ENCODE measurements at places on chromosomes 3 and 15.

DNA sequence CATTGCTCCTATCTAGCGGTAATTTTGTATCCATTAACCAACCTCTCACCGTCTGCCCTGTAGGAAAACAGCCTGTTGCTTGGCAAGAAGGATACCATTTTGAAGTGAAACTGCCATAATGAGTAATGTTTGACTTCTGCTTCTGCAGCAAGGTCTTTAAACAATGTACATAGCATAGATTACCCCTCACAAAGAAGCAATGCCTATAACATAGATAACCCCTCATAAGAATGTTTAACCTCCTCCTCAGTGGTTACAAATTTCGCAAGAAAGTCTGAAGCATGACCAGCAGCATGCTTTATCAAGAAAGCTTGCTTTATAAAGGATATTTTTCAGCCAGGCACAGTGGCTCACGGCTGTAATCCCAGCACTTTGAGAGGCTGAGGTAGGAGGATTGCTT is 61.2 kb upstream of the MFGE8 start:
- DNase-seq, result no peak

DNA sequence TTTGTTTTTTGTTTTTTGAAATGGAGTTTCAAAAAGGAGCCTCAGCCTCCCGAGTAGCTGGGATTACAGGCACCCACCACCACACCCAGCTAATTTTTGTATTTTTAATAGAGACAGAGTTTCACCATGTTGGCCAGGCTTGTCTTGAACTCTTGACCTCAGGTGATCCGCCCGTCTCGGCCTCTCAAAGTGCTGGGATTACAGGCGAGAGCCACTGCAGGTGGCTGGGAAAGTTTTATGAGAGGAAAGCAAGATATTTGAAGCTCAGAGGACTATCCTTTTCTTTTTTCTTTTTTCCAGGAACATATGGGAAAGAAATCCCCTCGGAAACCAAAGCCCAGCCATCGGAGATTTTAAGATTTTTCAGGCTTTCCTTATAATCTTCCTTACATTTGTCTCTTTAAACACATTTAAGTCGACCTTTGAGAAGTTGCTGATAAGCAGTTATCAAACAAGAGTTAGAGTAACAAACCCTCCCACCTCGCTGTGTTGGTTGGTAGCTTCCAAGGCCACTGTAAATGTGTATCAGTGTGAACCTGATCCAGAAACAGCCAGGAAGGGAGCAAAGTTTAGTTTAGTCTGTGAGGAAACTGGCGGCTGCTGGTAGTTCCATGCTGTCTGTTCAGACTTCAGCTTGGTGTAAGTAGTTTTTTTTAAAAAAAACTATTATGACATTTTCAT is 34.5 kb upstream of the MAP3K13 start:
- no peak for DNase-seq

DNA sequence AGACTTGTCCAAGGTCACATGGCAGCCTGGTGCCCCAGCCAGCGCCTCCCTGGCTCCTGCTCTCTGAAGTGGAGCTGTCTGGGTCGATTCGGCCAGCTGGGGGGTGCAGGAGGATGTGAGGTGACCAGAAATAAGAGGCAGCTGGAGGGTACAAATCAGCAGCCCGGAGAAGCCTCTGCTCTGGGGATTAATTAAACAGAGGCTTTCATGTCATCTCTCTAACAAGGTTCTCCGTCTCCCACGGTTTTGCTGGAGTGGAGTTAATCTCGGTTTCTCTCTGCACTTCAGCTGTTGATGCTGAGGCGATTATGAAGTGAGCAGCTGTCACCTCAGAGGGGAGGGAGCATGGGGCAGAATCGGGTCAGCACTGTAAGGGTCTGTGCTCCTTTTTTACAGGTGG is 236.8 kb downstream of the TLE3 start:
- no peak for DNase-seq

GRCh38 chr3:132637590-132637989 is 22.0 kb downstream of the ACAD11 start:
- DNase-seq, result no peak

DNA sequence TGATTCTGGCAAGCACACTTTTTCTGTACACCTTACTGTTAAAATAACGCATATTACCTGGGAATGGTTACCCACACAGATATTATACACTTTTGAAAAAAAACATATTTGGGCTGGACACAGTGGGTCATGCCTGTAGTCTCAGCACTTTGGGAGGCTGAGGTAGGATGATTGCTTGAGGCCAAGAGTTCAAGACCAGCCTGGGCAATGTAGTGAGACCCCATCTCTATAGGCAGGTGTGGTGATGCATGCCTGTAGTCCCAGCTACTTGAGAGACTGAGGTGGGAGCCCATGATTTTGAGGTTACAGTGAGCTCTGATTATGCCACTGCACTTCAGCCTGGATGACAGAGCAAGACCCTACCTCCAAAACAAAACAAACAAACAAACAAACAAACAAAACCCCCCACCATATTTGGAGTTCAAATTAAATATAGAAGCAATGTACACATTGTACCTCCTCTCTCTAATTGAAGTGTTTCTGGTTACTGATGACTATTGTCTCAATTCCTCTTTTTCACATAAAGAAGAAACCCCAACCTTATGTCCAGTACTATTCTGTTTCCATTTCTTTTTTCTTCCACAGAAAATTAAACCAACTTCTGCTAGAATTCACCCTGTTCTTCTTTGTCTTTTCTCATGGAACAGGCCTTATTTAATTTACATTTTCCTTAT is 152.6 kb upstream of the UMPS start:
- no peak for DNase-seq

GRCh38 chr3:153963012-153963411 is 158.2 kb upstream of the ARHGEF26 start:
- DNase-seq, result no peak

DNA sequence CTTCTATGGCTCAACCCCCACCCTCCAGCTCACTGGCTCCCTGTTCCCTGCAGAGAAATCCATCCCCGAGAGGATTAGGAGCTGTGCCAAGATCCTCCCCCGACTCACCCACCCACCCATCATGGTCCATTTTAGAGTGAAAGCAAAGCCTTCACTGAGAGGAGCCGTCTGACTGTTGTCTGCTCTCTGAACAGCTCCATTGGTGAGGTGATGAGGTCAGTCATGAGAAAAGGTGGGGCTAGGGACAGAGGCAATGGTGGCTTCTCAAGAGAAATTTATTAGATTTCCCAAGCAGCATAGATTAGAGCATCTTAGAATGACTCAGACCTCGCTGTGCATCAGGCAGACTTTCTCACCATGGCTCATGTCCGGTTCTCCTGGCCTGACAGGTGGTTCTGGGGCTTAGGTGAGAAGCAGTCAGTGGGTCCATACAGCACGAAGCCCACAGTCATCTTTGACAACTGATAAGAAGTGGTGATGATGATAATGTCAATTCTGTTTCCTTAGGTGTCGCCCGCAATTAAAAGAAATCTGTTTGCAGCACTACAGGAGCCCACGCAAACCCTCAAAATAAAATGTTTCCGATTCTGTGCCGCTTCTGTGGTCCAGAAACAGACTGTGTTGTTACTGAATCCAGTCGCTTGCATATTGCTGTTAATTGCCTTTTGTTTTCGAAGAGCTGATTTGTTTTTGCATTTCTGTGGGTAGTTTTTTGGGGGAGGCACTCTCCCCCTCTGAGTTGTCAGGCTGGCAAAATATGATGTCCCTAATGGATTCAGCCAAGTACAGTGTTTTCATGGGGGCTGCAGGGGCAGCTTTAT is 24.8 kb upstream of the RHO start:
- DNase-seq, result no peak

- no peak for DNase-seq
These were observed 33.1 kb upstream of the MYO5C start for GRCh38 chr15:52328680-52329079.

DNA sequence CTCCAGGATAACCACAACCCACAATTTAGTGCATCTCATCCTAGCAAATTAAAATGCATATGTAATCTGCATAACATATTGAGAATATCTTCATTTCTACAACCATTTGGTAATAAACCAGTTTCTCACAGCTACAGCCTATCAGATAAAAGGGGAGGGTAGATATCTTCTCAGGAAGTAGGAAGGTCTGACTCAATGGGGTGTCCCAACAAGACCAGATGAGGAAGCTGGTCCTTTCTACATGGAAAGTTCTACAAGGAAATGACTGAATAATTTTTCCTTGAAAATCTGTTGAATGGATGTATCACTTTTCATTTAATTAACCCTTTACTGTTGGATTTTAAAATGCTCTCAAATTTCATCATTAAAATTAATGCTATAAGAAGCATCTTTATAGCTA is 17.4 kb upstream of the TMPRSS7 start:
- no peak for DNase-seq

GRCh38 chr3:158936530-158937113 is 134.8 kb downstream of the MFSD1 start:
- DNase-seq, result no peak

DNA sequence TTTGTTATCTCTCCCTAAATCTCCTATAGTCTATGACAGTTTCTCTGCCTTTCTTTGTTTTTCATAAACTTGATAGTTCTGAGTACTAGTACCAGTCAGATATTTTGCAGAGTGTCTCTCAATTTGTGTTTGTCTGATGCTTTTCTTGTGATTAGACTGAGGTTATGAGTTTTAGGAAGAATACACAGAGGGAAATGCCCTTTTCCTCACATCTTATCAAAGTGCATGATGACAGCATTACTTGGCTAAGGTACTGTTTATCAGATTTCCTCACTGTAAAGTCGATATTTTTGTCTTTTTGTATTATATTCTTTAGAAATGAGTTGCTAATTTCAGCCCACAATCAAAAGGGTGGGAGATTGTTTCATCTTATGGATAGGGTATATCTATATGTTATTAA is 45.6 kb downstream of the GLCE start:
- no peak for DNase-seq

GRCh38 chr3:54928046-54928770 is at the start of gene LRTM1:
TSS of gene LRTM1 (minus strand) at chr3:54928059. CDS start at chr3:54927911, 148 bp downstream.
- no peak for DNase-seq

DNA sequence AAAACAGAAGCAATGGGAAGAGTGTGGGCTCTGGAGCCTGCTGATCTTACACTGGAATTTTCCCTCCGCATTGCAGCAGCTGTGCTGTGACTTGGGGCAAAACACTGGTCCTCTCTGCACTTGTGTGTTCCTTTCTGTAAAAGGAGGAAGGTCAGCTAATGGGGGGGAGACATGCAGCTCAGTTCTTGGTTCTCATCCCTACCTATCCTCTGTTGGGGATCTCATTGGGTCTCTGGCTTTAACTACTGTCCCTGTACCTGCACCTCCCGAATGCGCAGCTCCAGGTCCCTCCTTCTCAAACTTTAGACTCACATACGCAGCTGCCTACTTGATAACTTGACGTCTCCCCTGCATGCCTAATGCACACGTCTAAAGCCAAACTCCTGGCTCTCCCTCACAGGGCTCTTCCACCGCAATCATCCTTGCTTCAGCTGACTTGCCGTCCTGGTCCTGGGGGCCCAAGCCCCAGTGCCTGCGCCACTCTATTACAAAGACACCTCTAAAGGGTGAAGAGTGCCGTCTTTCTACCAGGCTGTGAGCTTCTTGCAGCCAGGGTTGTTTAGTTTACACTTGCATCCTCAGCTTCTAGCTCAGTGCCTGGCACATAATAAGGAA is 5.9 kb upstream of the TMEM44 start:
- DNase-seq, result no peak

GRCh38 chr15:66505430-66505811 is 295 bp downstream of the ZWILCH start:
- DNase-seq, result no peak

- no peak for DNase-seq
These were observed 8.0 kb upstream of the FILIP1L start for GRCh38 chr3:100122321-100122720.

All from activated T-helper 9 cell treated with anti-CD3 and anti-CD28 coated beads, Interleukin-2, amount 50 U/mL, for 16 hours (primary cell).